ENCODE measurements at places on chromosomes 5 and 9.

DNA sequence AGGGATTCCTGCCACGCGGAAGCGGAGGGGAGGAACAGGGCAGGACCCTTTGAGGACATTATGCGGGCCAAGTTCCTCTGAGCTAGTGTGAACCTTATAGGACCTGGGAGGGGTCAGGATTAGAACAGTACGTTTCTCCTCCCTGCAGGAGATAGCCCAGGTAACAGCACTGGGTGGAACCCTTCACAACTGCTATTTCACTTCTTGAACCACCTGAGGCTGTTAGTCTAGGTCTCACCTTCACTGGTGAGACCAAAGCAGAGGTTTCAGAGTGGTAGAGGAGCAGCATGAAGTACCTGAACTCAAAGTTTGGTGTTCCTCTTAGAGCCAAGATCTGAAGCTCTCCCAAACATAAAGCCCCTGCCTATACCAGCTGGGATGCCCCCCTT, 832 bp downstream of the EIF4EBP3 start:
- DNase-seq = no peak

- no peak for DNase-seq
Measured at GRCh38 chr5:96528826-96529474, 95.9 kb upstream of the PCSK1 start.

GRCh38 chr5:123093111-123093600, 4.1 kb downstream of the PRDM6 start:
- no peak for DNase-seq

GRCh38 chr9:111966861-111967291, 70.3 kb downstream of the UGCG start:
- no peak for DNase-seq

- no peak for DNase-seq
Measured at GRCh38 chr5:169430671-169431070, 129.7 kb upstream of the SLIT3 start.

GRCh38 chr5:2866662-2867372, 115.3 kb upstream of the IRX2 start:
- no peak for DNase-seq

- DNase-seq = no peak
Measured at GRCh38 chr9:37229882-37230482, 109.6 kb downstream of the ZCCHC7 start.

GRCh38 chr5:19099195-19099594, 888.8 kb downstream of the CDH18 start:
- DNase-seq = no peak

DNA sequence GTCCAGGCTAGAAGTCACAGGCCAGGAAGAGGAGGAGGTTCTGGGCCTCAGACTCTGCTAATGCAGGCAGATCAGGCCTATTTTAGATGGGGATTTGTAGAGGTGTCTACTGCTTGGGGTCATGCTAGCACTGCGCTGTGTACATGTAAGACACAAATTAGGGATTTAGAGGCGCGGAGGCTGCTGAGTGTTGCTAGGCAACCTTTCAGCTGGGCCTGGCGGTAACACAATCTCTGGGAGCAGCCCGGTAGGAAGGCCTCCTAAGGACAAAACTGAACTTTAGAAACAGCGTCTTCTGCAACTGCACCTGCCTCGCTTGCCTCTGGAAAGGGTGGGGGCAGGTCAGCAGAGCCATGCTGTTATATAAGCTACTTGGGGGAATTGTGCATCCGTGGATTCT, 147.9 kb downstream of the MACROH2A1 start:
- DNase-seq = no peak

- DNase-seq = no peak
Measured at GRCh38 chr5:9930156-9930555, 300.0 kb upstream of the TAS2R1 start.

DNA sequence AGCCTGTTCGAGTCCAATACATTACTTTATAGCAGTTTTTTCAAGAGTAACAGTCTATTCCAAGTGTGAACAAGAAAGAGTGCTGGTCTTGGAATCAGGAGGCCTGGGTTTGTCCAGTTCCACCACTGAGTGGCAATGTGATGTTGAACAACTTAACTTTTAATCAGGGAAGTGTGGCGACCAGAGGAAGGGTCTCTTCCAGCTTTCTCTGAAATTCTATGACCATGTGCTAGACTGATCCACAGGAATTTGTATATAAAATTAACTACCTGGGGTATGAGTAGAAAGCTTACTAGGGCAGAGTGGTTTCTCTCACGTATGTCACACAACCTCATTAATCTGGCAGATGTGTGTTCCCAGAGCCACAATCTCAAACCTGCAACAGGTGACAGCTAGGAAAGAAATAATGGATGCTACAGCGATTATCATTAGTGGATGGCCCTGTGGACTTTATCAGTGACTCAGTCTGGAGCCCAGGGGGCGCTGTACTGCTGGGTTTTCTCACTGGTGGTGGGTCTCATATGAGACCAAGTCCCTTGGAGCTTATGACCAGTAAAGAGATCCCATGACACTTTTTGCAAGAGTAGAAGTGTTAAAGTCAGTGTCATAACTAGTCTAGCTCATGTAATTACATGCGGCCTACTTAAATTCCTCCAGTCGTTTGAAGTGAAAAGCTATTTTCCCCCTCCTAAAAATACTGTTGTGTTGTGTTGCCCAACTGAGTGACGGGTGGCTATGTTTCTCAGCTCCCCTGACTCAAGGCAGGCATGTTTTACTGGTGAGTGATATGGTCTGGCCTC, 116.5 kb downstream of the GDNF start:
- DNase-seq = no peak

DNA sequence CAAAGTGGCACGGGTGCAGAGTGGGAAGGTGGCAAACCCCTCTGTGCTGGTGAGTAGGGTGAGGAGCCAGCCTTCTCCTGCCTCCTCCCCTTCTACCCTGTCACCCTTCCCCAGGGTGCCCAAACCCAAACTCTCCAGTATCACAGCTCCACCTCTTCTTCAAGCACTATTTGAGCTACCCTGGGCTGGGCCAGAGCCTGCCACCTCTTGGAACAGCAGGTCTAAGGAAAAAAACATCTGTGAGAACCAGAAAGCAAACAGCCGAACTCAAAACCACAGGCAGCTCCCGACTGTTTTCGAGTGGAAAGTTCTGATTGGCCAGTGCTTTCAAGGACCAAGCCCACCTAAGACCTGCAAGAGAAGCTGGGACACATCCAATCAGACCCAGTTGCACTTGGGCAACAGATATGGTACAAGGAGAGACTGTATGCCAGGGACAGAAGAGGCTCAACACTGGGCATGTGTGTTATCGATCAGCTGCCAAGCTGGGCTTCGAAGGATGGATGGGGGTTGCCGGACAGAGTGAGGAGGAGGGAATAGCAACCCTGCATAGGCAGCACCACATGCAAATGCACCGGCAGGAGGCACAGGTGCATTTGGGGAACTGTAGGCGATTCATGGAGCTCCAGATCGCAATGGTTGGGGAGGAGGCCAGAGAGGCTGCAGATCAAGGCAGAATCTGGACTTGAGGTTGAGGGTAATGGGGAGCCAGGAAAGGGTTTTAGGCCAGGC, 19.7 kb downstream of the ACSL6 start:
- no peak for DNase-seq

- no peak for DNase-seq
Measured at GRCh38 chr5:3185488-3185887, 410.1 kb upstream of the IRX1 start.

DNA sequence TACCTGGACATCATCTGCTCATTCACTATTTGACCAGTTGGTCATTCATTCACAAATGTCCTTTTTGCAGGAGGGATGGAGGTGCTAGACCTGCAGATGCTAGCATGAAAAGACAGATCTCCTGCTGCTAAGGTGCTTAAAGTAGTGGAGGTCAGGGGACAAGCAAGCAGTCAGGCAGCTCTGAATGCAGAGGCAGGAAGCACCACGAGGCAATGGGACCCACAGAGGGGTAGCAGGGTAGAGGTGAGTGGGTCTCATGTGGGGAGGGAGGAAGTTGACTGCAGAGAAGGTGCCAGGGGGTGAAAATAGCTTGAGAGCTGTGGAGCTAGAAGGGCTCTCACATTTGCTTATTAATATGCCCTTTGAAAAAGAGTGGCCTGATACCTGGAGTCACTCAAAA, 25.2 kb downstream of the FXN start:
- no peak for DNase-seq

GRCh38 chr9:84852617-84853301, 183.2 kb downstream of the NTRK2 start:
- DNase-seq = no peak

GRCh38 chr9:96344458-96345180, 38.9 kb downstream of the SLC35D2 start:
- no peak for DNase-seq

DNA sequence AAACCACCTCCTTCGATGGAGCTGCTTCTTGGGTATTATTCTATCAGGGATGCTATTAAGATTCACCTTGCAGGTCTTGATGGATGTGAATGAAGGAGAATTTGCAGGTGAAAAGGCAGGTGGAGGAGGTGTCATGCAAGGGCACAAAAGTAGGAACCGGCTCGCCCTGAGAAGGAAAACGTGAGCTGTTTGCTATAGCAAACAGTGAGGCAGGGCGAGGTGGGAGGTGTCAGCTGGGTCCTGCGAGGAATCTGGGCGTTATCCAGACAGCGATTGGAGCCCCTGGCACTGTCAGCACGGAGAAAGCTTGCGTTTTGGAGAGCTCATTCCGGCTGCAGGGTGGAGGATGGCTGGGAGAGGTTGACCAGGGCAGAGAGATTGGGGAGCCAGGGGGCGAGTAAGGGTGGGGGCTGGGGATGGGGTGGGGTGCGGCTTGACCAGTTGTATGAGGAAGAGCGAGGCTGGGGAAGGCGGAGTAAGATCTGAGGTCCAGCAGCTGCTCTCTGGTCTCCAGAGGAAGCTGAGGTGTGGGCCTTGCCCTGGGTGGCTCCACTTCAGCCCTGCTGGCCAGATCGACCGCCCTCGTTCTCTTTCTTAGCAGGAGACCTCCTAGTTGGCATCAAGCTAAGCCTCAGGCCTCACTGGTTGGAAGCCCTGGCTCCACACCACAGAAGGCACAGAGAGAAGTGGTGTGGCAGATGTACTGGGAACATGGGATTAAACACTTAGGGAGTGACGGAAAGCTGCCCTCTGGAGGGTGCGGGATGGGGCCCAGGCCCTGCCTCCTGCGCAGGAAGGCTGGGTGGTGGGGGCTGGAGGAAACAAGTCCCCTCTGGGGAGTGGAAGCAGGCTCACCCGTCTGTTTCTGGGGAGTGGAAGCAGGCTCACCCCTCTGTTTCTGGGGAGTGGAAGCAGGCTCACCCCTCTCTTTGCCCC, 54.7 kb upstream of the NEURL1B start:
- DNase-seq = no peak

GRCh38 chr5:140216478-140217074, 41.6 kb downstream of the CYSTM1 start:
- no peak for DNase-seq

DNA sequence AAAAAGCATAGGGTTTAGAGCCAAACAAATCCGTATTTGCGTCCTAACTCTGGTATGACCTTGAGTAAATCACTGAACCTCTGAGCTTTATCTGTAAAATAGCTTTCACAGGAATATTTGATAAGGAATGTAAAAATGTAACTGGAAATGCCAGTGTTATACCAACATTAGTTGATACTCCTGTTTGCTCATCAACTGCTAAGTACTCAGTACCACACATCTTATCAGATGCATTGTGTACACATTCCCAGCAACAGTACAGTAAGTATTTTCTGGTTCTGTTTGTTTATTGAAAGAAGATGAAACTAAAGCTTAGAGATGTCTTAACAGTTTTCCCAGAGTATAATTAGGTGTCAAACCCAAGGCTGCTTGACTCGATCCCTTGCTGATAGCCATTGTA, 21.5 kb downstream of the SNAPC3 start:
- no peak for DNase-seq

GRCh38 chr5:168941901-168942300, 359.0 kb downstream of the SLIT3 start:
- DNase-seq = no peak

GRCh38 chr9:29548436-29548835, 1975.2 kb upstream of the C9orf72 start:
- no peak for DNase-seq

DNA sequence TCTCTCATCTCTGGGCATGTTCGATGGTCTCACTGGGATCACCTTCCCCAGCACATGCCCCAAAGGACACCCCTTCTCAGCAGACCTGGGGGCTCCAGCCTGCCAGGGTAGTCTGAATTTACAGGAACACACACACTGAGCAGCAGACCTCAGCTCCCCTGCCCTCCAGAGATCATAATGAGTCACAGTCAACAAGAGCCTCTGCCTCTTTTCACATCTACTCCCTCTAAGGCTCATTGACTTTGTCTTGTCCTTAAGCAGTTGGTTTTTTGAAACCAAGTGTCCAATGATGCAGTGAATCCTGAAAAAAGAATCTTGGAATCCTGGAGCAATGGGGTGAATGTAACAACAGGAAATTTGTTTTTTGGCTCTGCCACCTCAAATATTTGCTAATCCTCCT, 20.8 kb downstream of the GABBR2 start:
- DNase-seq = no peak

- DNase-seq = no peak
Measured at GRCh38 chr9:118954857-118955256, 414.4 kb downstream of the BRINP1 start.

DNA sequence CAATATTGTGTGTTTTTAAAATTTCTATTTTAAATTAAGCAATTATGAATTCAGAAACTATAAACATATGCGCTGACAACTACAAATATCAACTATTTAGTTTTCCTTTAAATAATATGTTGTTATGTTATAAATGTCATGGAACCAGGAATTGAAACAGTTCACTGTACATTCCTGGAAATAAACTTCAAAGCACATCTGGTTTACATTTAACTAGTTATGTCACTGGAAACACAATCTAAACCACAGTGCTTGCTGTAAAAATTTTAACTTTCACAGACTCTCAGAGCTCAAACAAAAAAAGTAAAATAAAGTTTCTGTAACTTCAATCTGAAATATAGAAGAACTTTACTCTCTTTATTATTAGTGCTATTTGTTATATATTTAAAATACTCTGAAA, 179.2 kb downstream of the FBN2 start:
- DNase-seq = no peak

DNA sequence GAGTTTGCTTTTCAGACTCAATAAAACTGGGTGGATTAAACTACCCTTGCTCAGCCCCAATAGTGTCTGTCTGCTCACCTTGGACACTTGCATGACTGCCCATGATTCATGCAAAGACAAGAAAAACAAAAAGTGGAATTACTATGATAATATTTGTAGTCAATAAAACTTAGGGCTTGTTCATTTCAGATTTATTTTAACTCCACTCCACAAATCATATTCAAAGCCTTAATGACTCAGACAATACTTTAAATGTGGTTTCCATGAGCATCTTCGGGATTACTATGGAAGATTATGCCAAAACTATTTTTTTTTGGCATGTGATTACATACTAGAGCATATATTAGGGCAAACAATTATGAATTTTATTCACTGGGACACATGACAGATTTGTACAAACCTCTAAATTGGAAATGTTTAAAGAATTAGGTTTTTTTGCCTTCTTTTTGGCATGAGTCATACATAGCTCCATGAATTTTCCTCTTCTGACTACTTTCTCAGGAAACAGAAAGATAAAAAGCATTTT, 468.9 kb downstream of the ACTL7B start:
- no peak for DNase-seq

GRCh38 chr5:169997798-169998197, 17.5 kb upstream of the INSYN2B start:
- DNase-seq = no peak

Data from stimulated activated CD8-positive, alpha-beta memory T cell treated with anti-CD3 and anti-CD28 coated beads, Interleukin-2, amount 100 ng/mL, for 1 hour (primary cell).